ENCODE measurements at places on chromosomes 5 and 9. TPM values are rescaled to one million over a fixed set of nuclear protein-coding genes. Genes with fewer than 3 reads are reported as not detected.

The CBY3 gene
- total RNA-seq = 0.16 TPM

The CCL27 gene
- total RNA-seq = not detected

The MLANA gene
- not detected for total RNA-seq

The PCDHGA3 gene
- total RNA-seq = 1.9 TPM

The TTC23L gene
- total RNA-seq = 0.52 TPM

The MPDZ gene
- total RNA-seq = 39.6 TPM

The POLR3G gene
- 2.7 TPM for total RNA-seq

The FCN2 gene
- total RNA-seq = not detected

The SYNPO gene
- 2.0 TPM for total RNA-seq

The LHX6 gene
- not detected for total RNA-seq

The CDC25C gene
- 0.26 TPM for total RNA-seq

The KIF4B gene
- total RNA-seq = 0.09 TPM

The BTNL3 gene
- total RNA-seq = not detected

The PCDHGA1 gene
- 1.3 TPM for total RNA-seq

Data from bronchial smooth muscle cell (primary cell).